Smooth muscle cell of the coronary artery (primary cell): ENCODE measurements at places on chromosomes 13 and 19. TPM values are rescaled to one million over a fixed set of nuclear protein-coding genes. Genes with fewer than 3 reads are reported as not detected.

HRC gene
- 0.12 and 0.30 TPM in 2 replicates for total RNA-seq

LILRA6 gene
- total RNA-seq = not detected in 2 replicates

SELENOV gene
- not detected in 2 replicates for total RNA-seq

ZNF569 gene
- 4.7 and 6.7 TPM in 2 replicates for total RNA-seq

WDR88 gene
- not detected in 2 replicates for total RNA-seq

PLVAP gene
- total RNA-seq = 0.08 and 1.1 TPM in 2 replicates

ZNF224 gene
- 27.6 and 28.4 TPM in 2 replicates for total RNA-seq

OVOL3 gene
- total RNA-seq = not detected in 2 replicates

PEX11G gene
- total RNA-seq = 1.5 and 2.9 TPM in 2 replicates

GIPC1 gene
- total RNA-seq = 140 and 157 TPM in 2 replicates

TEX26 gene
- total RNA-seq = not detected in 2 replicates

EDNRB gene
- 0.30 and 7.5 TPM in 2 replicates for total RNA-seq

KLK2 gene
- not detected in 2 replicates for total RNA-seq

DAND5 gene
- 0.08 TPM in 1 of 2 replicates, not detected in the other for total RNA-seq

IL17D gene
- 0.59 and 2.1 TPM in 2 replicates for total RNA-seq

SIGLEC8 gene
- not detected in 2 replicates for total RNA-seq

FUT1 gene
- under 0.01 and 0.68 TPM in 2 replicates for total RNA-seq

OR7A5 gene
- not detected in 2 replicates for total RNA-seq

HSD17B14 gene
- total RNA-seq = 5.3 and 8.8 TPM in 2 replicates
